ENCODE measurements at places on chromosomes 12 and 14.

- DNase-seq = no peak
Measured at GRCh38 chr14:90559811-90560492, 163.1 kb downstream of the CALM1 start.

DNA sequence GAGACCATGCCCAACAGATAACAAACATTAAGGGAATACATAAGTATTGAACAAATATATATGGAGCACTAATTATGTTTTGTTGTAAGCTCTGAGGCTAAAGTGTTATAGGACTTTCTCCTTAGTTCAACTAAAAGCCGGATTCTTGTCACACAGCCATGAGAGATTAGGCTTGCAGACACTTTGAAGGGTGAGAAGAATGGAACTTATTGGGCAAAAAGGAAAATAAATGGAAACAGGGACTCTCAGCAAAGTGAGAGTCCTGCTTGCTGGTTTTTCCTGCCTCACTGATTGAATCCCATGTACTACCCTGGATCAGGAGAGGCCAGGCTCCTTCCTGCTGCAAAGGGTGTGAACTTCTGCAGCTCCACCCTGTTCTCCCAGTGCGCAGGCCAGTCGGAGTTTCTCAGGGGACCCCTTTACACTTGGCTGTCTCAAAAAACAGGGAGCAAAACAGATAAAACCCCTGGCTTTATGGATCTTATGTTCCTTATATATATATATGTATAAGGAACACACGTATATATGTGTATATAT lies 77.1 kb upstream of the FUT8 start:
- DNase-seq = no peak

DNA sequence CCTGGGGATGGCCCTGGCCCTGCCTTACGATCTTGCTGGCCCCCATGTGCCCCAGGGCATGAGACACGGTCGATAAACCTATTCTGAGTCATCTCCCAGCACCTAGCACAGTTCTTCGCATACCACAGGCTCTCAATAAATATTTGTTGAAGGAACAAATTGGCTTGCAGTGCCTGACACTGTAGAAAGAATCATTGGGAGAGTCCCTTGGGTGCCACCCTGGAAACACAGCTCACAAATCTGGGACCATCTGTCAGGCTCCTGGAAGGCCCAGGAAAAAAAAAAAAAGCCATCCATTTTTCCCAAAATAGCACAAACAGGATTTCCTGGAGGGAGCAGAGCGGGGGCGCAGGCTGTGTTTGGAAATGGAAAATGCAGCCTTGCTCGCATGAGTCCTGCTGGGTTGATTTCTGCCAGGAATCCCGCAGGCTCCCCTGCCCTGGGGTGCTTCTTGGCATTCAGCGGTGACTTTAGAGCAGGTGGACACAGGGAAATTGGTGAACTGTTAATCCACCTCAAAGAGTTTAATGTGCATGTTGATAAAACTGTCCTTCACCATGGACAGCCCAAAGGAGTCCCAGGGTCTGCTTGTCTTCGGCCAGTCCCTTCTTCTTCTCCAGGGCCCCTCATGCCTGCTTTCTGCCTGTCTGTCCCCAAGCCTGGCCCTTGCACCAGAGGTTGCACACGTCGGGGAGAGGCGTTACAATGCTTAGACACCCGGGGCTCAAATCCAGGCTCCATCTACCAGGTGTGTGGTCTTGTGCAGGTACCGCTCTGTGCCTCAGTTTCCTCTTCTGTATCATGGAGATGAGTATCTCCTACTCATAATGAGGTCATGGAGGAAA lies 106.1 kb upstream of the RFLNA start:
- no peak for DNase-seq

- DNase-seq = no peak
Measured at GRCh38 chr12:34393086-34393820, 371.0 kb downstream of the ALG10 start.

- DNase-seq = no peak
Measured at GRCh38 chr14:80988735-80989429, 33.5 kb downstream of the TSHR start.

GRCh38 chr14:96408608-96409007 lies 16.7 kb downstream of the AK7 start:
- DNase-seq = no peak

DNA sequence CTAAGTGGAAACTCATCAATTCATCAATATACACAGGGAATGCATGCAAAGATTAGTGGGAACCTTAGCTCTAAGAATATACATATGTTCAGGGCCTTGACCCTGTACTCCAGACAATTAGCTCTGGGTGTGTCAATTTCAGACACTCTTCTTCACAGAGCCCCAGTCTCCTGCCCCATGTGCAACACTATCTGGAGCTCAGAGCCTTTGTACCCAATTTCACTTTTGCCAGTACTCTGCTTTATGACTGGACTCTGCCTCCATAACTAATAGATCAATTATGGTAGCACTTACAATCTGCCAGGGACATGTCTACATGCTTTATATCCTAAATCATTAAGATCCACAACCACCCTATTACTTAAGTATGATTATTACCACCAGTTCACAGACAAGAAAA lies 152.5 kb upstream of the PLEKHG7 start:
- no peak for DNase-seq

GRCh38 chr14:68408680-68409079 lies 384.2 kb downstream of the ZFP36L1 start:
- DNase-seq = no peak

- no peak for DNase-seq
Measured at GRCh38 chr12:129082441-129082840, 229.2 kb downstream of the GLT1D1 start.

- no peak for DNase-seq
Measured at GRCh38 chr14:91980157-91980556, 32.7 kb upstream of the FBLN5 start.

GRCh38 chr14:32744811-32745445 lies 193.8 kb upstream of the NPAS3 start:
- DNase-seq = no peak

DNA sequence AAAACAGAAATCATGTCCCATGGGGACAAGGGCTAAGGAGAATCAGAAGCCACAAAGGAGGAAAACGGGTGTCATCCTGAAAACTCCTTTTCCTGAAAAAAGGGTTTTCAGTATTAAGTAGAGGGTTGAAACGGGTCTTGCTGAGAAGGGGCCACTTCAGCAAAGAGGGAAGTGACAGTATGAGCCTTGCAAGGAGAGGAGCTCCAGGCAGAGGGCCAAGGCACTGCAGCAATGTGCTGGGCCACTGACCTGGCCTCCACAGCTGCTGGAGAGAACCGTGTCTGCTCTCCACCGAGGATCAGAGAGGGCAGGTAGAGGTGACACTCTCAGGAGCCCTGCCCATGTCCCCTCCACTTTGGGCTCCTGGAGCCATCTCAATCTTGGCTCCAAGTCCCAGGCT lies 103.3 kb downstream of the NCOR2 start:
- DNase-seq = no peak

DNA sequence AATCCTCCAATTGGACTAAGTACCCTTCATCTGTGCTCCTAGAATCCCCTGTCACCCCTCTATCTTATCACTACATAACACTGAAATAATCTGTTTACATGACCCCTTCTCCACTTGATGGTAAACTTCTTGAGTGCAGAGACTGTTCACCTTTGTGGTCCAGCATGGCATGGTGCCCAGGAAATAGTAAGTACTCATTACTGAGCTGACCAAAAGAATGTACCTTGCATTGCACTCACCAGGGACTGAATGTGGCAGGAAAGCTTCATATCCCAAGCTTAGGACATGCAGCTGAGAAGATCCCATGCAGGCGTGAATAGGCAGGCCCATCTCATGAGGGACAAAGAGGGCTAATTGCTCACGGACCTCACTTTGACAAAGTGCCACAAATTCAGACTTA lies 1.4 kb upstream of the GARIN2 start:
- no peak for DNase-seq

DNA sequence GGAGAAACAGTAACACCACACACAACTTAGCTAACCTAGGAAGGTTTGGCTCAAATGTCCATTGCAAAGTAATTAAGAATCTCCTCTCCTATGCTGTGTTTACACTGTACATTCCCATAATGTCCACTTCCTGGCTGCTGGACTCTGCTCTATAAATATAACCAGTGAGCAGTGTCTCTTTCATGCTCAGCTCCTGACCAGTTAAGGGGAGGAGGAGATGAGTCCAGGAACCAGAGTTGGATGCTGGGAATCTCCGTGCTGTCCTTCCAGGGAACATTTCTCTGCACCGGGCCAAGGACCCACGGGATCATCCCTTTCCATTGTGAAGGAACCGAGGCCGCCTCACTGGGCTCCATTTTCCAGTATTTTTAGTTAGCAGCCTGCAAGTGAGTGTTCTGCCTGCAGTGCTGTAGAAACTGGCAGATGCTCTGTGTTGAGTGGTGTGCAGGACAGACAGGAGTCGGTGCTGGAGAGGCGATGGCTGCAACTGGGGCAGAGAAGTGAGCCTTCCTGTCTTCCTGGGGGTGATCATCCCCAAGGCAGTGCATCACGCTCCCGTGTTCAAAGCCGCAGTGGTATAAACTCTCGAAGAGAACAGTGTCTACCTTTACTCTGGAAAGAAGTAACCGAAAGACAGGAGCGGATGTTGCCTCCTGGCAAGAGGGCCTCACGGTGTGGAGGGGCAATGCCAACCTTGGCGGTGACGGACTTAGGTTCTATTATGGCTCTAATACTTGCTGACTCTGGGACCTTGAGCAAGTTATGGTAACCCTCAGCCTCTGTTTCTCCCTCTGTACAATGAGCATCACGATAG lies 195.5 kb downstream of the CACNA1C start:
- DNase-seq = no peak

- DNase-seq = no peak
Measured at GRCh38 chr12:41972598-41972997, 172.1 kb downstream of the GXYLT1 start.

DNA sequence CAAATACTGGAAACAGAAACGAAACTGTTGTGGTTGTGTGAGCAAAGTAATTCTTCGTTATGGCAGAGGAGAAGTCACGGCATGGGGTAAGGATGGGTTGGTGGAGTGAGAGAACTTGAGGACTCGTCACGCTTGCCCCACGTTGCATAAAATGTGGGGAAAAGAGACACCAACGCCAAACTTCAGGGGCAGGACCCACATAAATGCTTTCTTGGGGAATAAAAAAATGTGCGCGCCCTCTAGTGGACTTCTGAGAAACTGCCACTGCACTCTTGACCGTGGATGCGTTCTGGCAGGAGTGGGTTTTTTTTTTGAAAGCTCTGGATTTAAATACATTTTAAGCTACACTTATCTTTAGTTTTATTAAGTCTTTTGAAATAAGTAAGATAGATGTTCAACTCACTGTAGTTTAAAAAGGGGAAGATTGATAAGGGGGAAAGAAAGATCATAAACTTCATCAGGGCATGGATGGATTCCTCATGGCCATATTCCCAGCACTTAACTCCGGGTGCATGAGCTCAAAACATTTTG lies 4.1 kb upstream of the IGF1 start:
- no peak for DNase-seq

- DNase-seq = no peak
Measured at GRCh38 chr12:107440606-107441005, 245.0 kb upstream of the PWP1 start.

GRCh38 chr12:85445060-85445938 lies 165.3 kb downstream of the ALX1 start:
- DNase-seq = no peak

GRCh38 chr12:122403115-122403770 lies 19.2 kb downstream of the CLIP1 start:
- DNase-seq = no peak

DNA sequence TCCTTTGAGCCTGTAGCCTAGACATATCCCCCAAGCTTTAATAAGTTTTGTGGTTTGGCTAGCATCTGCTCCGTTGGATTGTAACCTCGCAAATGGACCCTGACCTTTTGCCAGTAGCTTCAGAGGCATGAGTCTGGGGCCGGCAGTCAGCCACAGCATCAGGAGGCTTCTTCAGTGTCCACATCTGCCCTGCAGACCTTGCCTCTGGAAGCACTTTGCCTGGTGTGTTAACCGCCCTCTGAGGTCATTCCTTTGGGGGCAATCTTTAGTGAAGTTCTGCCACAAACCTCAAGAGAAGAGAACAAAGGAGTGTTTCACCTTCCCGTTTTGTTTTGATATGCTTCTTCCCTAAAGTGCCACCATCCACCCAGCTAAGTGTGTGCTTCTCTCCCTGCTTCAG lies 71.4 kb downstream of the GNS start:
- no peak for DNase-seq

- no peak for DNase-seq
Measured at GRCh38 chr12:74626397-74626796, 88.8 kb downstream of the ATXN7L3B start.

DNA sequence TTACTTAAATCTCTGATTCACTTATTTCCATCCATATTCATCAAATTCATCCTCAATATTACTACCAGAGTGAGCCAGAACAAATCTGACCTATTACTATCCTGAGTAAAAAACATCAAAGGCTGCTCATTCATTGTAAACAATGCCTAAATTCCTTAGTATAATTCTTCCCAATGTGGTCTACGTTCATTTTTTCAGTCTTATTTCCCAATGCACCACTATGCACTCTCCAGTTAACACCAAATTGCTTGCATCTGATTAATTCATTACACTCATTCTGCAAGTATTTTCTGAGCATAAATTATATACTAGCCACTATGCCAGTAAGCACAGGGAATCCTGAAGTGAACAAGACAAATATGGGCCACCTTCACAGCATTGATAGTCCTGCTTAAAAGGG lies 110.0 kb downstream of the EPS8 start:
- DNase-seq = no peak

GRCh38 chr12:132230381-132230780 lies 86.1 kb downstream of the NOC4L start:
- DNase-seq = no peak

GRCh38 chr14:63378444-63378843 lies 59.7 kb upstream of the GPHB5 start:
- DNase-seq = no peak

- no peak for DNase-seq
Measured at GRCh38 chr14:67883717-67884116, 64.1 kb downstream of the RAD51B start.

DNA sequence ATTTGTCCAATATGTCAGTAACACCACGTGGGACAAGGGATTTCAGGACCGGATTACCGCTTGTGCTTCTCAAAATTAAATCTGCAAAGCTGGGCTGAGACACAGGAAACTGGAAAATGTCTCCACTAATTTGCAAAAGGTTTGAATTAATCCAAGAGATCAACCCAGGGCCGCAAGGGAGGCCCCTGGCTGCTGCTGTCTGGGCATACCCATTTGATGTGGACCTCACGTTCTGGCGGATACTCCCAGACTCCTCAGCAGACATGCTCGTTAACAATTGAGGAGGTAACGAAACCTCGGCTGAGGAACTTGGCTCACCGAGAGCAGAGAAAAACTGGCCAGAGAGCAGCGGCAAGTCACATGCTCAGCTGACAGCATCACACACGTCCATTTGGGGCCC lies 180.6 kb downstream of the SLC15A4 start:
- no peak for DNase-seq

- DNase-seq = no peak
Measured at GRCh38 chr12:90999527-90999926, 5.2 kb downstream of the EPYC start.

DNA sequence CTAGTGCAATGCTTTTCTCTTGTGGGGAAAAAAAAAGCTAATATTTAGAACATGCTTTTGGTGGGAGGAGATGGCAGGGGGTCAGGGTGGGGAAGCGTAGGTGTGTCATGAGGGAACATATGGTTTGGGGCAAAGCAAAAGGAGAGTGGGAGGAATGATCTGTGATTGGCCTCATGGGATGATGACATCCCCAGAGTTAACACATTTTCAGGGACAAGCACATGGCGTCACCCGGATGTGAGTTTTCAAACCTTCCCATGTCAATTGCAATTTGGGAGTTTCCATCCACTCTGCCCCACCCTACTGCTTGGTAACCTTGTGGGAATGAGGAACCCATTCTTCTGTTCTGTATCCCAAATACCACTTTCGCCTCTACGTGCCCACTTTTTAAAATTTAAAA lies 164.2 kb downstream of the SSPN start:
- DNase-seq = no peak

- DNase-seq = no peak
Measured at GRCh38 chr14:86462193-86462753, 932.3 kb downstream of the FLRT2 start.

All from NCI-H187 treated with DMSO at 0.1 percent for 48 hours (cell line).